ENCODE measurements at places on chromosomes 4 and X.

DNA sequence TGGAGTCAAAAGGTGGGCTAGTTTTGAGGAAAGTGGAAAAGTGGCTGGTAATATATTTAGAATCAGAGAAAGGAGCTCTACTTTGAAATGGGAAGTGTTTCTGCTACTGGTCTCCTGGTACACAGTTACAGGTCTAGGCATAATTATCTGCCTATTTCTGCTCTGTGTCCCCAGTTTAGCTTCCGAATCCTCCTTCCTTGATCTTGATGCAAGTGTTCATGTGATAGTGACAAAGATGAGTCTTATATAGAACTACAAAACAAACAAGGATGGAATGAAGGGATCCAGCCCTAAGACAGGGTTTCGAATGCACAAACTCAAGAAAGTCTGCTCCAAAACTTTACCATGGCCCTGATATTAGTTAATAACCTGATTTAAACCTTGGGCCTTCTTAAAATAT is 580.2 kb downstream of the INPP4B start:
- DNase-seq: no peak

DNA sequence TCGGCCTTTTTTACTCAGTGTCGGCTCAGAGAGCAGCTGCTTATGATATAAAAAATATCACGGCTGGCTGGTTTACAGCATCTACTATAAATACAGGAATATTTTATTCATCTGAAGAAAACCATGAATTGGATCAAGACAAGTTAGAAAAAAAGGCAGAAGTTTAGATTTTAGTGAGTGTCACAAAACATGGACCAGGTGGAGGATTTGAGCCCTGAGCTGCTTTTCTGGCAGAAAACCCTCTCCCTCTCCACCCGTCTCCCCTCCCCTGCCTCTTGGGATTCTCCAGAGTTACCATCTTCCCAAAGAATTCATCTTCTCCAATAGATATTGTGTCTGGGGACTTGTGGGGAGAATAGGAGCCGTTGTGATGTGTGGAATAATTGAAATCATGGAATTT is 142.8 kb upstream of the RAI2 start:
- no peak for DNase-seq

- no peak for DNase-seq
Measured at GRCh38 chr4:128668566-128668965, 140.9 kb upstream of the JADE1 start.

- no peak for DNase-seq
Measured at GRCh38 chr4:58600290-58600689, 1490.1 kb upstream of the IGFBP7 start.

DNA sequence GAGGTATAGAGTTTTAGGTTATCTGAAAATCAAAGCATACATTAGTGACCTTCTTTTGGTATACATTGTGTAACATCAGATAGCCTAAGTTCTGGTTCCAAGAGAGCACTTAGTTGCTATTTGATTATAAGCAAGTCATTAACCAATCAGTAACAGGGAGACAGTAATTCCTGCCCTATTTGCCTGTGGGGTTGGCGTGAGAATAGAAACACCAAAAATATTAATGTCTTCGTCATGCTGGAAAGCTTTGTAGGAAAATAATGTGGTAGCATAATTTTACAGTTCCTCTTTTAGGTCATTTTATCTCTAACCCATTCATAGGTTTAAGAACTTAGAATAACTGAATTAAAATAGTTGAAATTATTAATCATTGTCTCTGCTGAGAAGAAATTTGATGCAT is 37.8 kb downstream of the NPNT start:
- DNase-seq: no peak

DNA sequence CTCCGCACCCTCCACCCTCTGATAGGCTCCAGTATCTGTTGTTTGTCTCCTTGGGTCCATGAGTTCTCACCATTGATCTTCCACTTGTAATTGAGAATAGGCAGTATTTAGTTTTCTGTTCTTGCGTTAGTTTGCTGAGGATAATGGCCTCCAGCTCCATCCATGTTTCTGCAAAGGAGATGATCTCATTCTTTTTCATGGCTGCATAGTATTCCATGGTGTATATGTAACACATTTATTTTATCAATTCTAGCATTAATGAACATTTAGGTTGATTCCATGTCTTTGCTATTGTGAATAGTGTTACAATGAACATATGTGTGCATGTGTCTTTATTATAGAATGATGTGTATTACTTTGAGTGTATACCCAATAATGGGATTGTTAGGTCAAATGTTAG is 814.6 kb upstream of the FRG1 start:
- no peak for DNase-seq

- DNase-seq: no peak
Measured at GRCh38 chr4:39855909-39856512, 121.7 kb downstream of the PDS5A start.

- DNase-seq: no peak
Measured at GRCh38 chr4:110515676-110516075, 39.7 kb downstream of the ENPEP start.

DNA sequence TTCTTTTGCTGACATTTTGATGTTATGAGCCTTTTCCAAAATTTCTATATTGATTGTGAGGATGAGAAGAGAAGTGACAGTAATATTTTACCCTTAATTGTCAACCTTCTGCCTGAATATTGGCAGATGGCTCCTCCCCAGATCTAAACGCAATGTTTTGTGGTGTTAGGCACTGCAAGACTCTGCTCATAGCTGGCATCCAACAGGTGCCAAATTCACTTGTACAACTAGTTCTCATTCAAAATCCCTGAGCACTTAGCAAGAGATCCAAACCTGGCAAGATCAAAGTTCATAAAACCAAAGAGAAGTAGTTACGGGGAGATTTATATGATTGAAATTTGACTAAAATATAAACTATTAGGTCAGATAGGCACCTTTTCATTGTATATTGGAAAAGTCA is 901.7 kb upstream of the INTU start:
- DNase-seq: no peak

DNA sequence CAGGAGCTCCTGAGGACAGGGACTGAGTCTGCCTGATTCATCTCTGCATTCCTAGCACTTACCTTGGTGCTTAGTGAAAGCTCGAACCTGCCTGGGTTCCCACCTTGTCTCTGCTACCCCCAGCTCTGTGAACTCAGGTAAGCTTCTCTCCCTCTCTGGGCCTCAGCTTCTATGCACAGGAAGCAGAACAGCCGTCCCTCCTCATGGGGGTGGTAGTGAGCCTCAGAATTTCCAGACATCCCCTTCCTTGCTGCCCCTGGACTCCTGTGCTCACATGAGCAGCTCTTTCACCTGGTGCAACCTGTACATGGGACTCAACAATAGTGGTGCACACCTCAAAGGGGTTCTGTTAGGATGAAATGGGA is 50.8 kb downstream of the HTRA3 start:
- no peak for DNase-seq

- DNase-seq: no peak
Measured at GRCh38 chr4:144014808-144015207, 4.4 kb downstream of the GYPB start.

- no peak for DNase-seq
Measured at GRCh38 chrX:150849996-150850720, 48.3 kb downstream of the CD99L2 start.

GRCh38 chr4:18227880-18228279 is 206.3 kb upstream of the LCORL start:
- no peak for DNase-seq

DNA sequence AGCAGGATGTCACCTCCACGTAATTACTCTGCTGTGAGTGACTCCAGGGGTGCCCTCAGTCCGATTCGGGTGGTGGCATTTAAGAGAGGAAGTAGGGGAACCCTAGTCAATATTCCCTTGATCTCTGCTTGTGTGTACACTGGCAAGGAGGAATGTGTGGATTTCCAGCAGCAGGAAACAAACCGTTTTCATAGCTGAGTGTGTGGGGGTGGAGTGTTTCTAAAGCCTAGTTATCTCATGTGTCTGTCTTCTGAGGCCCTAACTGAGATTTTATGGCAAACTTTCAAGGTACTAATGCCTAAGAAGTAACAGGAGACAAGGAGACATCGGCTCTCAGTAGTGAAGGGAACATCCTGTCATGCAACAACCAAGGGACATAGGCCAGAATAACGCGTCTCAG is 6.6 kb upstream of the CLDN24 start:
- DNase-seq: no peak

GRCh38 chr4:3746701-3747580 is 19.2 kb upstream of the ADRA2C start:
- DNase-seq: no peak

- no peak for DNase-seq
Measured at GRCh38 chrX:150696331-150696730, 3.1 kb downstream of the MTMR1 start.

DNA sequence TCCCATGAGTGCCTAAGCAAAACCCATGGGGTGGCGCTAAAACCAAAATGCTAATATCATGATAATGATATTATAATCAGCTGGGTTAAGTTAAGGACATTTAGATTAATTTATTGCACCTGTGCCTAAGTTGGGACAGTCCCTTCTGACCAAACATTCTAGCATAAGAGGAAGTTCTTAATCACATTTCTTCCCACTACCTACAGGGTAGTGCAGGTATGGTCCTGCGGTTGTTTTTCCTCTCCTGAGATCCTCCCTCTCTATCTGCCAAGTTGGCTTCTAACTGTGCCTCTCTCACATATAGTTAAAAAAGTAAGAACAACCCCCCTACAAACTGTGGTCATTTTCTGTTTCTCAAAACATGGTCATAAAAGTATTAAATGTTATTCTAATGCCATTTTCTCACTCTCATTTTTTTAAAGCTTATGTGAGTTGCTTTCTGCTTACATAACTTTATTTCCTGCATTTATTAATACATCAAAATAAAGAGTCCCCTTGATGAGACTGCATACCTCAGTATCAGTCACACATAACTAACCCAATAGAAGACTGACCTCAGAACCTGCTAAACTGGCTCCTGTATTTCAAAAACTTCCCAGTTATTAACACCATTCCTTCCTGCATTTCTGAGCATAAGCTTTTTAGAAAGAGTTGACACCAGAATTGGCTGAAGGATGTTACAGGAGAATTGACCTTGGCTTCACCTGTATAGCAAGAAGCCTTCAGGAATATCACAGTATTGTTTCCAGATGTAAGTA is 1332.5 kb downstream of the FSTL5 start:
- no peak for DNase-seq

- DNase-seq: no peak
Measured at GRCh38 chr4:174604198-174604597, 81.9 kb upstream of the HPGD start.

- DNase-seq: no peak
Measured at GRCh38 chrX:152925835-152926234, 28.0 kb downstream of the ZNF185 start.

GRCh38 chrX:118353081-118353850 is 7.4 kb downstream of the WDR44 start:
- no peak for DNase-seq

DNA sequence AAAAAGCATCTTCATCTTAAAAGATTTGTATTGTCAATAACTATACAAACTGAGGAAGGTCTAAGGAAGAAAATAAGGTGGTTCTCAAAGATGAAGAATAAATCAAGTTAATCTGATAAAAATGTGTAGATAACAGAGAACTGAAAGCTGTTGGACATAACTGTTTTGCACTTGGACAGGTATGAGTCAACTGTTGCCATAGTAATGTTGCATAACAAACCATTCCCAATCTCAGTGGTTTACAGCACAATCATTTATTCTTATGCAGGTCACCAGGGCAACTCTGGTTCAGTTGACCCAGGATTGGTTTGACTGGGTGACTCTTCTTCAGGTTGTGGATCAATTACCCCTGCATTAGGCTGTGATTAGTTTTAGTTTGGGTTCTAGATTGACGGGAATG is 2197.7 kb downstream of the ARAP2 start:
- DNase-seq: peak; percentile 27

DNA sequence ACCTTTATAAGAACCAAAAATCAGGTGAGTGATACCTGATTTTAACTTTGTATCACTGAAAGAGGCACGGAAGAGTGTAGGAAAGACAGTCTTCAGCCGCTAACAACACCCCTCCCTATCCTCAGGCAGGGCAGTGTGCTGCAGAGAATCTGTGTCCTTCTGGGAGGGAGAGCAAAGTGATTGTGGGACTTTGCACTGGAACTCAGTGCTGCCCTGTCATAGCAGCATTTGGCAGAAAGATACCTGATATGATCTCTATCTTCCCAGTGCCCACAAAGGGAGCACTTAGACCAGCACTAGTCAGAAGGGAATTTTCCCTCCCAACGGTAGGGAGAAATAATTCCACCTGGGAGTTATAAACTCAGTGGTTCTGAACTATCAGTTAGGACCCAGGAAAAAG is 139.0 kb downstream of the FMR1NB start:
- no peak for DNase-seq

GRCh38 chr4:44320833-44321232 is 127.8 kb downstream of the KCTD8 start:
- no peak for DNase-seq

DNA sequence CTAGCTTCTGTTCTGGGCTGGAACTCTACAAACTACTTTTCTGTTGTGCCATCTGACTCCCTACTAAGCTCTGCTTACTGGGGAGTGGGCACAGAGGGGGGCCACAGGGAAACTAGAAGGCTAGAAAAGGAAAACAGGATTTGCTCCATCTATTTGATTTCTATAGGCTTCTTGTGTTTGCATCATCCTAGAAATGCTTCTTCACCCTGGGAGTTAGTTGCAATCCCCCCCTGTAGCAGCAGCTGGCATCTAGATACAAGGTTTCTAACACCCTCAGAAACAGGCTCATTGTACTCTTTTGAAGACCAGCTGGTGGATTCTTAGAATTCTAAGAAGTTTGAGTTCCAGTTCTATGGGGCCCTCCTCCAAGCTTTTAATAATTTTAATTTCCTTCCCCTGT is 213.4 kb downstream of the TMA16 start:
- no peak for DNase-seq

GRCh38 chr4:30717208-30718020 is 2.8 kb upstream of the PCDH7 start:
- no peak for DNase-seq

GRCh38 chr4:9913846-9914245 is 107.5 kb downstream of the SLC2A9 start:
- DNase-seq: no peak

GRCh38 chrX:32501606-32502005 is 709.7 kb downstream of the DMD start:
- no peak for DNase-seq
